ENCODE measurements at places on chromosomes 1 and 21.

GRCh38 chr1:184418652-184419349, 32.0 kb downstream of the C1orf21 start:
- DNase-seq = no peak

DNA sequence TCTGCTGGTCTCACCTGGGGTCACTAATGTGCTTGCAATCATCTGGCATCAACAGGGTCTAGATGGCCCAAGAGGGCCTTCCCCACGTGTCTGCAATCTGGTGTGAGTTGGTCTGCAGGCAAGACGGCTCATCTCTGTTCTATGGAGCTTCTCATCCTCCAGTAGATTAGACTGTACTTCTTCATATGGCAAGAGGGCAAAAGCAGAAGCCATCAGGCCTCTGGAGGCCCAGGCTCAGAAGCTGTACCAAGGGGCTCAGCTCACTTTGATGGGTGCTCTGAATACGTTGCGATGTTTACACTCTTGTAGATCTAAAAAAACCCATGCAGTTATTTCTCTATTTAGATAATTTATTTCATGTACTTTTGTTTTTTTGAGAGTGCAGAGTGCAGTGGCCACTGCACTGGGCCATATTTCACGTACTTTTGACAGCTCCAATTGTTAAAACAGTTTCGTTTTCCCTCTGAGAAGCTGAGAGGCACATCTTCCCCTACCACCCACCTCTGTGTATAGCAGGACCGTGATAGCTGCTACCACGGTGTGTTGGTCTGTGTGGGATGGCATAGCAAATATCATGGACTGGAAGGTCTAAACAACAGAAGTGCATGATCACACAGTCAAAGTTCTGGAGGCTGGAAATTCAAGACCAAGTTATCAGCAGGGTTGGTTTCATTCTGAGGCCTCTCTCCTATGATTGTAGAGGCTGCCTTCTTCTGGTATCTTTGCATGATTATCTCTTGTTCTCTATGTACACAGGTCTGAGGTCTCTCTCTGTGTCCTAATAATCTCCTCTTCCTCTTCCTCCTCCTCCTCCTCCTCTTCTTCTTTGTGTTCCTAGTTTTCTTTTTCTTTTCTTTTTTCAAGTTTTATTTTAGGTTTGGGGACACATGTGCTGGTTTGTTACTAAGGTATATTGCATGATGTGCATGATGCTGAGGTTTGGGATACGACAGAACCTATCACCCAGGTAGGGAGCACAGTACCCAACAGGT, 17.0 kb downstream of the CITED4 start:
- peak; percentile 13 for DNase-seq

- no peak for DNase-seq
Measured at GRCh38 chr1:37725851-37726613, 33.7 kb downstream of the CDCA8 start.

GRCh38 chr1:15785683-15786082, 21.8 kb downstream of the UQCRHL start:
- no peak for DNase-seq

GRCh38 chr1:21951226-21951870, 14.2 kb upstream of the HSPG2 start:
- no peak for DNase-seq

- DNase-seq = peak; percentile 87
Measured at GRCh38 chr21:17775431-17776126, 43.6 kb downstream of the C21orf91 start.

- no peak for DNase-seq
Measured at GRCh38 chr1:35398739-35399138, 130.2 kb downstream of the ZMYM4 start.

DNA sequence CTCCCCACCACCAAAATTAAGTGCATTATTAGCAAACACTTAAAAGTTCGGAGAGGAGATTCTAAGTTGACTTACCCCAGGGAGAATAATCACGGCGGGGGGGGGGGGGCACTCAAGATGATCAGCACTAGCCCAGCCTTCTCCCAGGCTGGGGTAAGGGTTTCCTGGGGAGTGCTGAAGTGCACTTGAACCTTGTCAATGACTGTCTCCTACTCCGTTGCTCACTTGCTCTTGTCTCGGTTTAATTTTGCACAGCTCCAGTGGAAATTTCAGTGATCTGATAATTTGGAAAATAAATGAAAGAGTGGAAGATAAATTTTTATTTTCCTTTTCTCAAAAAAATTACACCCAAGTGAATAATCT, 59.2 kb downstream of the PBX1 start:
- no peak for DNase-seq

GRCh38 chr1:37153116-37154100, 119.1 kb upstream of the GRIK3 start:
- no peak for DNase-seq

- no peak for DNase-seq
Measured at GRCh38 chr21:46598581-46599572, 6.0 kb downstream of the S100B start.

- DNase-seq = no peak
Measured at GRCh38 chr1:162840250-162840839, 20.6 kb downstream of the CCDC190 start.

- DNase-seq = no peak
Measured at GRCh38 chr1:111990878-111991718, 1.6 kb upstream of the KCND3 start.

- DNase-seq = no peak
Measured at GRCh38 chr1:18653367-18653766, 22.7 kb downstream of the PAX7 start.

GRCh38 chr1:10862743-10863335, 66.4 kb upstream of the CASZ1 start:
- no peak for DNase-seq

GRCh38 chr1:15275921-15276683, 29.1 kb downstream of the FHAD1 start:
- DNase-seq = no peak

DNA sequence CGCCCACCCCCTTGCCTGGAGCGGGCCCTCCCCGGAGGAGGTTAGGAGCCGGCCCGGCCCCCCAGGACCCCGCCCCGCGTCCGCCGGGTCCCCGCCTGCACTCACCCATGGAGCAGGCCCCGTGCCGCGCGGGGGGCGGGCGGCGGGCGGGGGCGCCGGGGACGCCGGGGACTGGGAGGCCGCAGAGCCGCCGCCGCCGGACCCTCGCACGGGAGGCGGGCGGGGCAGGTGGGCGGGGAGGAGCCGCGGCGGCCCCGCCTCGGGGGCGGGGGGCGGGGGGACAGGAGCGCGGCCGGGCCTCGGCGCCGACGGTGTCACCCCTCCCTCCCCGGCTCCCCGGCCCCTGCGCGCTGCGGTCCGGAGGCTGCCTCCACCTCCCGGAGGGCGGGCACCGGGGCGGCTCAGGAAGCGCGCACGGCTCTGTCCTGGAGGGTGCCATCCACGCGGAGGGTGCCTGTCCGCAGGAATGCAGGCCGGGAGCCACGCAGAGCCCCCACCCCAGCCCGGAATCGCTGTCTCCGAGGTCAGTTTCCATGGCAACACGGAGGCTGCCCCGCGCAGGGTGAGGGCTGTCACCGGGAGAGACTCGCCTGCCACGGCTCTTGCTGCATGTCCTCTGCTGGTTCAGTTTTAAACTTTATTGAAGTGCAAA, 5.9 kb upstream of the PLEKHG5 start:
- DNase-seq = peak; percentile 84

DNA sequence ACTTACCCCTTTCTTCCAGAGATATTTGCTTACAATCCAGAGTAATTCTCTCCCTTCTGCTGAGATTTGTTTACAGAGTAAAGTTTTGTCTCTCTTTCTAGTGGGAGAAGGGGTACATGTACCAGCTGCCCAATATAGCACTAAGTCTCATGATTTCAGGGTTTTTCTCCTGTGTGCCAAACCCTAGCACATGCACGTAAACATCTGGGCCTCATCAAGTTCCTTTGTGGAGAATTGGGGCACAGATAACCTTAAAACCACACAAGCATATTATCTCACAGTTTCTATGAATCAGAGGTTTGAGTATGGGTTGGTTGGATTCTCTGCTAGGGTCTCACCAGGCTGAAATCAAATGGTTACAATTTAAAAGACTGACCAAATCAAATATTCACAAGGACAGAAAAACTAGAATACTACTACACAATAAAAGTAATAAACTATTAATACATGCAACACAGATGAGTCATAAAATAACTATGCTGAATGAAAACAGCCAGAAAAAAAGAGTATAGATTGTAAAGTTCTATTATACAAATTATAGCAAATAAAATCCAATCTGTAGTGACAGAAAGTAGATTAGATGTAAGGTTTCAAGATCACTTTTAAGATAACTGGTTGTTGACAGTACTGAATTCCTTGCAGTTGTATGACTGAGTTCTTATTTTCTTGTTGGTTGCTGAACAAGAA, 347.4 kb upstream of the PTBP2 start:
- no peak for DNase-seq

- DNase-seq = no peak
Measured at GRCh38 chr1:110190282-110190929, 19.7 kb upstream of the KCNC4 start.

DNA sequence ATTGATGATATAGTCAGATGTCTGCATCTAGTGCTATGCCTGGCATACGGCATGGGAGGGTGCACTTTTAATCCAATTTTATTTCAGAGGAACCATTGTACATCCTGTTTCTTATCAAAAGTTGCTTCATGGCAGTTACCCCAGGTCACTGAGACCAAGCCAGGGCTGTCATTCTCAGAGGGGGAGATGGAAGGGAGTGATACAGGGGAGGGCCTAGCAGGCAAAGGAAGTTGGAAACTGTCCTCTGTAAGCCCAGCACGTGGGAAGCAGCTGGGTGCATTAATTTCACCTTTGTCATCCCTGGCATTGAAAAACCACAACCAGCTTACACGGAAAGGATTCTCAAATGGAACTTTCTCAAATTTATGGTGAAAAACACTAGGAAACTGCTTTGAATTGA, 458.7 kb upstream of the ADAMTS5 start:
- no peak for DNase-seq

DNA sequence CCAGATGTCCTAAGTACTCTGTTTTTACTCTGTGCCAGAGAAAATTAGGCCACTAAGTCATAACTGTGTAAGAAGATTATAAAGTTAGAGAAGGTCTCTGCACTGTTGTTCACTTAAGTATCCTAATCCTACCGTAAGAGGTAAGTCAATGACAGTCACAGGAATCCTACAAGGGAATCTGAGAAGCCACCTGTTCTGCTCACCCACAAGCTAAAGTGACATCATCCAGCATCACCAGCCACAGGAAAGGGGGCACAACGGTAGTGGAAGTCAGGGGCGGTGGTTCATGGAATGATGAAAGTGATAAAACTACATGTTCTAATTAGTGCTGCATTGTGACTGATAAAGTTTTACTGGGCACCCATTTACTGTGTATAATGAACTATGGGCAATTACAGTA, 92.7 kb downstream of the PLD5 start:
- DNase-seq = no peak

- no peak for DNase-seq
Measured at GRCh38 chr1:222171005-222171404, 376.9 kb downstream of the HHIPL2 start.

- DNase-seq = no peak
Measured at GRCh38 chr1:35062518-35063196, 16.5 kb upstream of the ZMYM1 start.

DNA sequence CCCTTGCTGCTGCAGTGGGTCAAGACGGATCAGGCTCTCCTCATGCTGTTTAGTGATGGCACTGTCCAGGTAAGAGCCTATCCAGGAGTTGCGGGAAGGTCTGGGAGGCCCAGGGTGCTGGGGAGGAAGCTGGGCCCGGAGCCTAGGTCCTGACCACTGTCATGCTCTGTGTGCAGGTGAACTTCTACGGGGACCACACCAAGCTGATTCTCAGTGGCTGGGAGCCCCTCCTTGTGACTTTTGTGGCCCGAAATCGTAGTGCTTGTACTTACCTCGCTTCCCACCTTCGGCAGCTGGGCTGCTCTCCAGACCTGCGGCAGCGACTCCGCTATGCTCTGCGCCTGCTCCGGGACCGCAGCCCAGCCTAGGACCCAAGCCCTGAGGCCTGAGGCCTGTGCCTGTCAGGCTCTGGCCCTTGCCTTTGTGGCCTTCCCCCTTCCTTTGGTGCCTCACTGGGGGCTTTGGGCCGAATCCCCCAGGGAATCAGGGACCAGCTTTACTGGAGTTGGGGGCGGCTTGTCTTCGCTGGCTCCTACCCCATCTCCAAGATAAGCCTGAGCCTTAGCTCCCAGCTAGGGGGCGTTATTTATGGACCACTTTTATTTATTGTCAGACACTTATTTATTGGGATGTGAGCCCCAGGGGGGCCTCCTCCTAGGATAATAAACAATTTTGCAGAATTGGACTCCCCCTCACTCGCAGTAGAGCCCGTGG, 1.7 kb downstream of the DYNLT4 start:
- DNase-seq = peak; percentile 79

DNA sequence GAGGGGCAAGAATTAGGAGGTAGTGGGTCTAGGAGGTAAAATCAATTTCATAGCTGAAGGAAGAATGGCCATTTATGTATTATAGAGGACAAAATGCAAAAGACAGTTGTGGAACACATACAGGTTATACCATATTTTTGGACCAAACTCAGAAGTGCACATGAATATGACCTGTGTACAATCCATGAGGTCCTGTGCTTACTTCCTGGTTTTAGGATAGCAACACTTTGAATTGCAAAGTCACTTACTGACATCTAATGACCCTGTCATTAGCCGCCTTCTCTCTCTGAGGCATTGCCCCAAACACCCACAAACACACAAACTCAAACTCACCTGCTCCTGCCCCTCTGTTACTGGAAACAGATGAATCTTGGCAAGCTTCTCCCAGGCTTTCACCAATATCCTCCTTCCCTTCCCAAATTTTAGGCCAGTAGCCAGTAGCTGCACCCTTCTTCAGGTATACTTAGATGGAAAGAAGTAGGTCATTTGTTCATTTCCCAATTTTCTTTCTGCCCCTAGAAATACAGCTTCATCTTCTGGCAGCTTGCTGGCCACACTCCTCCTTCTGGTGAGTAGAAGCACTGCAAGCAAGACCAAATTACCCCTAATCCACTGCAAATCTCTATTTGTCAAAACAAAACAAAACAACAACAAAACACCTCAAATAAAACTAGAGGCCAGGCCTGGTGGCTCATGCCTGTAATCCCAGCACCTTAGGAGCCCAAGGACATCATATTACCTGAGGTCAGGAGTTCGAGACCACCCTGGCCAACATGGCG, 13.7 kb upstream of the RPL5 start:
- no peak for DNase-seq

DNA sequence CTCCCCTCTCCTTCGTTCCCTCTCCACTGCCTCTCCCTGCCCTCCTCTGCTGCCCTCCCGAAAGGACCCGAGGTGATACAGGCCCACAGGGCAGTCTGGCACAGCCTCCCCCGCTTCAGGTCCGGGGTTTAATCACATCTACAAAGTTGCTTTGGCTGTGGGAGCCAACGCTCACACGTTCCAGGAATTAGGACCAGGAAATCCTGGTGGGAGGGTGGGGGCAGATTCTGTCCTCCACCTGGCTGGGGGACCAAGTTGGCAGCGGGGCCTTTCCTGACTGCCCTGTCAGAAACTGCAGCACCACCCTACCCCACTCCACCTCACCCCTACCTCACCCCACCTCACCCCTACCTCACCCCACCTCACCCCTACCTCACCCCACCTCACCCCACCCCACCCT, 95.1 kb downstream of the WDR4 start:
- DNase-seq = peak; percentile 87
